ENCODE measurements at places on chromosomes 13 and 19.
A peak's percentile ranks its signal among the peaks of the same experiment; 100 is the strongest.

GRCh38 chr13:45863709-45864590 lies 12.4 kb upstream of the SIAH3 start:
- no peak for DNase-seq

GRCh38 chr19:17429641-17430113 lies 9.8 kb downstream of the MVB12A start:
- no peak for DNase-seq

DNA sequence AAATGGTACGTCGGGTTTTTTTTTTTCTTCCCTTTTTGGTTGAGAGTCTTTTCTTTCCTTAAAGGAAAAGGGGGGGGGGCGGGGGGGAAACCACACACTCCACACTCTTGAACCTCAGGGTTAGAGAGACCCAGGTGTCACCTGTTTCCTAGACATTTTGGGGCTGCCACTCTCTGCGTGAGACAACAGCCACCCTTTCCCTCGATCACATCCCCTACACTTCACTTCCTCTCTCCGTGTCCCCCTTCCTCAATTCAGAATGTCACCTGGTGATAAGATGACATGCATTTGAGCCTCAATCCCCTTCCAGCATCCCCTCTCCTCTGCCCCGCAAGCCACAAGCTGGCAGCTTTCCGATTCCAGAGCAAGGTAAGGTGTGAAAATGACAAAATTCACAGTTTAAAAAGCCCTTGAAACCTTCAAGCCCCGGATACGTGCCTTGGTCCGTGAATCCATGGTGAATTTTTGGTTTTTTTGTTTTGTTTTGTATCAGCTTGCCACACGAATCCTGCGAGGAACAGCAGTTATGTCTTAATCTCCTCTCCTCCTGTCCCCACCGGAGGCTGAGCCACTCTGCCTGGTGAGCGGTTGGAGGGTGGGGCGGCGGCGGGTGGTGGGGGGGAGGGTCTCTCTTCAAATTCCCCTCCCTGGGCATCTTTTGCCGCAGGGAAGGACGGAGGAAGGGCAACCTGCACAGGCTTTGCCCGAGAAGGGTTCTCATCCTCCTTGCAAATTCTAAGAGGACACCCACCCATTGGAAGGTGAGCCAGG lies 4.2 kb downstream of the PTPRS start:
- no peak for DNase-seq

GRCh38 chr13:110503037-110503901 lies 58.3 kb downstream of the RAB20 start:
- DNase-seq = no peak

DNA sequence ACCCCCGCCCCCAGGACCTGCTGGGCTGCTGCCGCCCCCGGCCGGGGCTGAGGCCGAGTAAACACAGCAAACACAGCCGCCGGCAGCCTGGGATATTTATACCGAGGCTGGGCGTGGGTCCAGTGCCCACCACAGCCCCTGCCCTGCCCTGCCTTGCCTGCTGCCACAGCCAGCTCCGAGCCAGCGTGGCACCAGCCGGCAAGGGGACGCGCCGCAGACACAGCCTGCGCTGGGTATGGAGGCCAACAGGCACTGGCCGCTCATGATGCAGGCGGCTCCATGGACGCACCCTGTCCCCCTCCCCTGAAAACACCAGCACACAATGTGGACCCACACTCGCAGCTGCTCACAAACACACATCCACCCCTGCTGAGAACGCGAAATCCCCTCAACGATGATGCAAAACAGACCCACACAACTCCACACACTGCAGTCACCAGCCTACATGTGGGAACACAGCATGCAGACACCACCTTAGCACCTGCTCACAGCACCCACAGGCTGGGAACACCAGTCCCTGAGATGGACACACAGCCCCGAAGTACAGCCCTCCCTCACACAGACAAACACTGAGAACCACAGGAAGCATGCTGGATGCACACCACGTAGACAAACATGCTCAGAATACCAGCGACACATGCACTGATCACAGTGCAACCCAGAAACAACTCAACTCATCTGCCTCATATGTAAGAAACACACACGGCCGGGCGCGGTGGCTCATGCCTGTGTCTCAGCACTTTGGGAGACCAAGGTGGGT lies 16.2 kb downstream of the CCDC97 start:
- DNase-seq = peak; percentile 42

GRCh38 chr13:111449041-111449440 lies 128.6 kb downstream of the TEX29 start:
- DNase-seq = no peak

DNA sequence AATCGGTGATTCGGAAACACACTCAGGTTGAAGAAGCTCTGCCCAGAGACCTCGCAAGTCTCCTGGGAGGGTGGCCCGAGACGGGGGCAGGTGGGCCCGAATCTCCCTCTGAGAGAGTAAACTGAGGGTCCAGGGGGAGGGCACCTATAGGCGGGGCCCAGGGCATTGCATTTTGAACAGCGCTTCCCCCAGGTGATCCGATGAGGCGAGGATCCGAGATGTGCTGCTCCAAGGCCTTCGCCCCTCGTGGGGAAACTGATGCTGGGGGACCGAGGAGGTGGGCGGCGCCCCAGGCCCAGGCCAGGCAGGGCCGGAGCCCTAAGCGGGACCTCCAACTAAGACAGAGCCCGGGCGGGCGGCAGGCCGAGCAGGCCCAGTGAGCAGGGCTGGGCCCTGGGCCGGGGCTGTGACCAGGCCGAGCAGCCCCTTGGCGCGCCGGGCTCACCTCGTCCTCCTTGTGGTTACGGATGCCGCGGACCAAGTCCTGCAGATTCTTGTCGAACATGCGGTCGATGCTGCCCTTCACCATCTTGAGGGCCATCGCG lies 500 bp downstream of the AP3D1 start:
- DNase-seq = no peak

- DNase-seq = peak; percentile 43
Observed at GRCh38 chr13:94073007-94073744, 406.3 kb downstream of the DCT start.

DNA sequence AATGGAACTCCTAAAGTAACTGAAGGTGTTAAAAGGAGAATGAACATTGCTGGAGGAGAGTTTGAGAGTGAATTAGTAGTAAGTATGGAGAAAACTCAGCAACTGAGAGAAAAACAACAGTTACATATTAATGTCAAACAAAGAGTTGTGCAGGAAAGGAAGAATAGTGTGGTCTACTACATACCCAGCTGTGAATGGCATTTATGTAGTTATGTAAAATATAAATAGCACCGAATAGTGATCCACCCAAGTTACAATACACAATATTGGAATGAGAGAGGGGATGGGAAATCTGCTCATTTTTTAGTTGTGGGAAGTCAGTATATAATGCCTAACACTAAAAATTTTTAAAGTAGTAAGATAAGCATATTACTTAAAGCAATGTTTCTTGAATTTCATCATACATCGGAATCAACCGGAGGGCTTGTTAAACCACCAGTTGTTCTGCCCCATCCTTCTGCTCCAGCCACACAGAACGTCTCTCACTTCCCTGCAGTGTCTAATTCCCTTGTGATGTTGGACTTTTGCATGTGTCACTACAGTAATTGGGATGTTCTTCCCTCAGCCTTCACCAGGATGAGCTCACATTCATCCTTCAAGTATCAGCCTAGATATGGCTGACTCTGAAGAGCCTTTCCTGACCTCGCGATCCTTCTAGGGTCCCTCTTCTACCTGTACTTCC lies 11.5 kb downstream of the CCDC70 start:
- no peak for DNase-seq

Data from PC-3 (cell line).